IPS DF 19.7 (cell line): ENCODE measurements at places on chromosomes 3 and 15.

DNA sequence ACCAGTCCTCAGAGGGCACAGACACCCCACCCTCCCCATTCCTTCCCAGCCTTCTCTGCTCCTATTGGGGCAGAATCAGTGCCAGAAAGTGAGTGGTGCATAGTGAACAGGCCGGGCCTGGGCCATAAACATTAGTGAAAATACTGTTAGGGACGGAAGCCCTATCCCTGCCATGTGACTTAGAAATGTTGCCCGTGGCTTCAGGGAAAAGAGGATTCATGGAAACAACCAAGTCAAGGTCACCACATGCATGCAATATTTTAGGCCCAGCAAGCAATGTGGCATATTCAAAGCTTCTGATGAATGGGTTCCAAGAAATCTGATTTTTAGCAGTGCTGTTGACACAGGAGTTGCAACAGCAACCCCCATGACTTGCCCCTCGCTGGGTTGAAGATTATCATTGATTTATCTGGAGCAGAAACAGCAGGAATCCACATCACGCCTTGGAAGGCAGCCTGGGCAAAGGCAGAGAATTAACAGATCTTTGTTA, 52.3 kb downstream of the CCNL1 start:
- no peak for DNase-seq

DNA sequence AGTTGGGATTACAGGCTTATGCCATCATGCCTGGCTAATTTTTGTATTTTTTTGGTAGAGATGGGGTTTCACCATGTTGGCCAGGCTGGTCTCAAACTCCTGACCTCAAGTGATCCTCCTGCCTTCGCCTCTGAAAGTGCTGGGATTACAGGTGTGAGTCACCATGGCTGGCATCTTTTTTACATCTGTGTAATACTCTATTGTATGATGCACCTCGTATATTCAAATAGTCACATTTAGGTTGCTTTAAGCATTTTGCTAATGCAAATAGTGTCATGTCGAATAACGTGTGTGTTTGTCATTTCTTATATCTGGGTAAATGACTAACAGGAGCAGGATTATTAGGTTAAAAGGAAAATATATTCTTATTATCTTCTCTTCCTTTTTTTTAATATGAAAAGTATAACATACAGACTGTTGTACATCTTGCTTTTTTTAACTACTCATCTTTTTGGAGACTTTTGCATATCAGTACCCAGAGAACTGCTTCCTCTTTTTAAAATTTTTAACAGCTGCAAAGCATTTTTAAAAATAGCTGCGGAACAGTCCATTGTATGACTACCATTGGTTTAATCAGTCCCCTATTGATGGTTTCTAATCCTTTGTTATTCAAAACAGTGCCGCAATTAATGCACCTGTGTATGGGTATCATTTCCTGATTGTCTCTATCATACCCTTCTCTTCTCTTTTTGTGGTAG, 13.4 kb downstream of the SCAMP5 start:
- DNase-seq: no peak

- no peak for DNase-seq
These were observed 45.2 kb upstream of the DPPA4 start for GRCh38 chr3:109382588-109382987.

DNA sequence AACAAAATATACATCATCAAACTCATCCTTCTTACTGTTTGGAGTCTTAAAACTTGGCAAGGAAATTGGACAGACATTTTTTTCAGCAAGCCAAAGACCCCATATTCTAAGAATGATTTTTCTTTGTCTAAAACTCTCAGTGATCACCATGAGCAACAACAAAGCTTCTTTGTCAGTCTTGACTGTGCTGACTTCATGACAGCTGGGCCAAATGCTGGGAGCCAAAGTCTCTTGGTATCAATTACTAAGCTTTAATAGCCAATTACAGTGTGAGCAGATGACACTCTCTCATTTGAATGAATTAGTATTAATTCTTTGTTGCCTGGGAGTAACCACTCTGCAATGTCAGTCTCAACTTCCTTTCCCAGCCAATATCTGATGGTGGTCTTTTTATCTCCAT, 48.1 kb upstream of the GK5 start:
- no peak for DNase-seq

DNA sequence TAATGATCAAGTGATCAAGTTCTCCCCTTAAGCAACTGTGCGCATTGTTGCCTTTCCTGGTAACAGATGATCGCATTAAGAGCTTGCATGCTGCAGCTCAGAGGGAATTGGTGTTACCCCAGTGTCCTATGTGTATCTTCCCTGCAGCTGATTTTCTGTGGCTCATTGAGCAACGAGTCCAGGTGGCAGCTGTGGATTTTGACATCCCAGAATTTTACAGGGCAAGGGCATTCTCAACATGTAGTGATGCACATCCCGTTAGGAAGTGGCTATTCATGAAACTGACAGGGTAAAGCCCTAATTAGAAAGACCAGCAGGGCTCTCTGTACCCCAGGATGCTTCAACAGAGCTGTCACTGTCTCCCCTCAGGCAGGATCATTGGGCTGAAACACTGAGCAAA, 232.8 kb downstream of the AGBL1 start:
- DNase-seq: no peak

- DNase-seq: no peak
These were observed 27.1 kb upstream of the LAMP3 start for GRCh38 chr3:183189641-183190040.

- no peak for DNase-seq
These were observed 119.4 kb downstream of the SPATA16 start for GRCh38 chr3:173021547-173022185.

DNA sequence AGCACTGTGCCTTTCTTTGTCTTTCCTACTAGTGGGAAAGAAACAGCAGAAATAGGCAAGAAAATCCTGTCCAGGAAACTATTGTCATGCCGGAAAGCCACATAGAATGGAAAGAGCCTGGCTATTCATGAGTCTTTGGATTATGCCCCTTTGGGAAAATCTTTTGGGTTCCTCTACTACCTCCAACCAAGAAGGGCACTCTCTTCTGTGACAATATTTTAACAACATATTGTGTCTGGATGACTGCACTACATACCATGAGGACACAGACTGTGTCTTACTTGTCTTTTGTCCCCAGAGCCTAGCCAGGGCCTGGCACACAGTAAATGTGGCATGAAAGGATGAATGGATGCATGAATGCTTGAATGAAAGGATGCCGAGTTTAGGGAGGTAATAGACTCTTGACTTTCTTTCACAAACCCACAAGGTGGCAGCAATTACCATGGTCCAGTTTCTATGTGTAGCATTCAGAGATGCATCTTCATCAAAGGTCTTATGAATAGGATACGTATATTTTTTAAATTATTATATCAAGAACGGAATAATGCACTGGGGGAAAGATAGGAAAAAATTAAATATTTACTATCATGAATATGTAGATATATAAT, 30.3 kb downstream of the ARL14 start:
- no peak for DNase-seq

- no peak for DNase-seq
These were observed 108.5 kb downstream of the LRRC28 start for GRCh38 chr15:99359769-99360168.

GRCh38 chr3:171636666-171637065, 173.6 kb downstream of the PLD1 start:
- no peak for DNase-seq

DNA sequence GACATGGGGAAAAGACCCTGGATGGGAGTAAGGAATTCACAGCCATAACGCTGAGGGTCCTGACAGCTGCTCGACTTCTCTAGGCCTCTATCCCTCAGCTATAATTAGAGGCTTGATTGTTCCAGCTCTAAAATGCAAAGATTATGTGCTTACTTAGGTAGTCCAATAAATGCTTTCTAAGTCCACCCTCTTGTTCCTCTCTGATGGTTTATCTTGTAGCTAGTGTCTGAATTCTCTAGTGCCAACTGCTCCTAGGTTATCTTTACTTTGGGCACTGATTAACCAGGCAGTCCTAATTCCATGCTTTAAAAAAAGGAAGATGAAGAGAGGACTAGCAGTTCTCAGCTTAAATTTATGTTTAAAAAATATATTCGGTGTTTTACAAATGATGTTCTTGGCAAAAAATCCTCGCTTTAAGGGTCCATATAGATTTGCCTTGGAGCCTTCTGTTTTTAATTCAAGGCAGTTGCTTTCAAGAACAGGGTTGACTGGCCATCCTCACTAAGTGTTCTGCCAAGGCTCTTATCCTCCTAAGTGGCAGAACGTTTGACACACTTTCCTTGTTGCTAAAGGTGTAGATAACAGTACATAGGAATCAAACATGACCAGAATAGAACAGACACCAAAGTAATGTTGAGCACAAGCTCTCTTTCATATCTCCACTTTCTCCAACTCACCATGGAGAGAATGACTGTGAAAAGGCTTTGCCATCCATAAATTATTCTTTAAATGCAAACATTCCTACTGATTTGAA, 60.6 kb downstream of the THRB start:
- no peak for DNase-seq

- no peak for DNase-seq
These were observed 297.3 kb upstream of the THBS1 start for GRCh38 chr15:39283531-39283930.

GRCh38 chr15:72155003-72155621, 36.9 kb downstream of the SENP8 start:
- no peak for DNase-seq

DNA sequence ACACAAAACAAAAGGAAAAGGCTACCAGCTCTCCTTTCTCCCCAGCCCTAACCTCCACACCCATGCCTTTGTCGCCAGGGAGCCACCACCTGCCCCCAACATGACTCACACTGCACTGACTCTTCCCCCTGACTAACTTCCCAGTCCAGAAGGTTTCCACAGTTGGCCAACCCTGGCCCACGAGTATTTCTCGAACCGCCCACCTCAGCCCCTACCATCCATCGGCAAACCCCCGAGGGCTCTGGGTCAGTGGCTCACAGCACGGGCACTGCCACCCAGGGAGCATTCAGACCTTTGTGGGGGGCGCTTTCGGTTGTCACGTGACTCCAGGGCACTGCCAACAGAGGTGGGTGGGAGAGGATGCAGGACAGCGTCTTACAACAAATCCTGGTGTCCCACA, 152.3 kb downstream of the LRRC28 start:
- no peak for DNase-seq

DNA sequence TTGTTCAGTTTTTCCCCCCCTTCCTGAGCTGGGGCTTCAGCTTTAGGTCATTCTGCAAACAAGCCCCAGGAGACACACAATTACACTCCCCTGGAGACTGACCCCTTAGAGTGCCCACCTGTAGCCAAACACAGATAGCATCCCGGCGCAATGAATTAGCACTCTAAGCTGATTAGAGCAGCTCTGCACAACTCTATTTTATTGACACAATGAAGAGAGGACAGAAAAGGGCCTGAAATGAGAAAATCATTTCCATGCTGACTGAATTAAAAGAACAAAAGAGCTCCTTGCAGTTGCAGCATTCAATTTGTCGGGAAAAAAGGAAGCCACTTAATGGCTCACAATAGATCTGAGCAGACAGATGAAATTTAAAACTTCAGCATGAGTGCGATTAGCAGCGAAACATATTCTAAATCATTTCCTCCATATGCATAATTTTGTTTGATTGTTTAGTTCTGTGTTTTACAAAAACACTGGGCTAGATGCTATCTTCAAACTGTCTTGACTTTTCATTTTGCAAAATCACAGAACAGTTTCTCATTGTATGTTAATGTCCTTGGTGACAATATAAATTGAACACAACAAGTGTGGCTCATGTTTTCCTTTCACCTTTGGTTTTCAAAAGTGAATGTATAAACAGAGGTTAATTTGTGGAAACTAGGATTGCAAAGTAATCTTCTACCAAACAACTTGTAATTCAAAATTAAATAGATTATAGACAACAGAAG, 308.6 kb downstream of the MECOM start:
- no peak for DNase-seq

GRCh38 chr3:154766765-154767503, 313.2 kb upstream of the MME start:
- no peak for DNase-seq

DNA sequence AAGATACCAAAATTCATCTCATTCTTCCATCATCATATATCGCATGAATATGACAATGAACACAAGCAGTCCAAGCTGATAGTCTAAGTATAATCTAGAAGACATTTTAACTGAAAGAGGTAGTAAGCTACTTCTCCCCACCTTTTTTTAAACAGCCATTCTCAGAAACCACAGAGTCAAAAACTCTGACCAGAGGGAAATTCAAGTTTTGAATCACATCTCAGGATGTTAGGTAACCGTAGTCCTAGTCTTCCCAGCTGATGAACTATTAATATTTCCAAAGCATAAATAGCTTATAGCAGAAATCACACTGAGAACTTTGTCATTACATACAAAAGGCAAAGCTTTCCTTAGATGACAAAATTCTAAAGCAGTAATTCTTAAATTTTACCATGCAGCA, 25.8 kb downstream of the NPTN start:
- no peak for DNase-seq

- peak; percentile 56 for DNase-seq
These were observed 91.8 kb downstream of the TMEM266 start for GRCh38 chr15:76151599-76151974.

- DNase-seq: no peak
These were observed 19.0 kb downstream of the ATOSA start for GRCh38 chr15:52660192-52660591.

GRCh38 chr15:51623386-51623938, 891 bp upstream of the DMXL2 start:
- no peak for DNase-seq

DNA sequence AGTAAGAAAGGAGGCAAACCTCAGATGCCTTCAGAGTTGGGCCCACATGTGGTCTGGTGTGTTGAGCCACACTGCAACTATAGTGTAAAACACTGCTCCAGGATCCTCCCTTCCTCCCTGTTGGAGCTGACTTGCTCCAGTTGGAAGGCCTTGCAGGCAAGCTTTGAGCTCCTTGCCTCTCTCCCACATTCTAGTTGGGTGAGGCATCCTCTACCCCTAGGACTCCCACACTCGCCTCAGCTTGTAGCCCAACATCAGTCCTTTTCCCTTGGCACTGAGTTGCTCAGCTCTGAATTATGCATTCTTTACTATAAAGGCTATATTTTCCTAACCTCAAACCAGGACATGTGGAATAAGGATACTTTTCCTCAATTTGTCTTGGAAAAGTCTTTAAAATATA, 143.9 kb downstream of the NECTIN3 start:
- no peak for DNase-seq

DNA sequence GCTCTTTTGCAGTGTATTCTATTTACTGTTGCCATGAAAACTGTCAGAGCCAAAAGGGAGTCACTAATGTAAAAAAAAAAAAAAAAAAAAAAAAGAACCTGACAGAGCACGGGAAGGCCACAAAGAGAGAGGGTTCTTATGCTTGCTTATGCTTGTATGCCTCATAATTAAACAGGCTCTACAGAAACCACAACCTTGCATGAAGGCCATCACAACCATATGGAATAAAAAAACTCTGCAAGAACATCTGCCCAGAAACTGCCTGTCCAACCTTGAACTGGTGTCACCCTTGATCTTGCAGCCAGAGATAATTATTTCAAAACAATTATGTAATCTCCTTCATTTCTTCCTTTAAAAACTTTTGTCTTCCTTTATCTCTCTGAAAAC, 50.1 kb downstream of the CFAP20DC start:
- no peak for DNase-seq
